Hematopoietic multipotent progenitor cell treated with erythropoietin and hydrocortisone succinate and interleukin-3 and kit ligand, for 6 days (in vitro differentiated cells): ENCODE measurements at places on chromosomes 6 and 20.
A peak's percentile ranks its signal among the peaks of the same experiment; 100 is the strongest.

GRCh38 chr6:138555421-138555988 lies 56.2 kb upstream of the NHSL1 start:
- peak; percentile 25 for DNase-seq

GRCh38 chr20:22502731-22503191 lies 81.6 kb downstream of the FOXA2 start:
- no peak for DNase-seq

DNA sequence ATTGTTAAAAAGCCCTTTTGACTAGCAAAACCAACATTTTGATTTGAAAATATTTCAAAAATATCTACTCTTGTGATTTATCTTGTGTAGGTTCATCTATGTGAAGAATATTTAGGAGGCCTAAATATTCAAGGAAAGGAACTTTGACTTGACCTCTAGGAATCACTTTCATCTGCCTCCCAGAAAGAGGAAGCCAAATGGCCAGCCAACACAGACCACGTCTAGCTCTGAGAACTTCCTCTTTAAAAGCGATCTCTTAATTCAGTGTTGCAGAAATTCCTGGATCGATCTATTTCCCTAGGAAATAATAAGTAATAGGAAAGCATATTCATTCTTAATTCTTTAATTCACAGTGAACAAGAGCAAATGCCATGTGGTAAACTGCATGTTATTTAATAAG lies 9.6 kb upstream of the MOXD1 start:
- DNase-seq = peak; percentile 3

GRCh38 chr6:32085759-32086459 lies 23.2 kb downstream of the TNXB start:
- no peak for DNase-seq

- peak; percentile 49 for DNase-seq
Measured at GRCh38 chr20:33963751-33964150, 30.0 kb upstream of the RALY start.

DNA sequence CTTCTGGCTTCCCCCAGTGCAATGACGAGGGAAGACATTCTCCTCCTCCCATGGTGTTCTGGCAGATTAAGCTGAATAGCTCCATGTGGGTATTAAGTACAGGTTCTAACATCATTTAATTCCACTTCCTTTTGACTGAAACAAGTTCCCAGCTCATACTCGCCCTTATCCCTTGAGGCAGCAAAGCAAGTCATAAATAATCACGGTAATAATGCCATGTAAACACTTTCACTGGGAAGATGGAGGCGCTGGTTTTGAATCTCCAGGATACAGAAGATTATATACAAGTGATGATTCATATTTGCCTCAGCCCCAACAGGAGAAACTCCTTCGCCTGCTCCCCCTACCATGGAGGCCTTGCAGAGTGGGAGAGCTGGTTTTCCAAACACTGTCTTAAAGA lies 141.3 kb downstream of the PXDC1 start:
- no peak for DNase-seq

DNA sequence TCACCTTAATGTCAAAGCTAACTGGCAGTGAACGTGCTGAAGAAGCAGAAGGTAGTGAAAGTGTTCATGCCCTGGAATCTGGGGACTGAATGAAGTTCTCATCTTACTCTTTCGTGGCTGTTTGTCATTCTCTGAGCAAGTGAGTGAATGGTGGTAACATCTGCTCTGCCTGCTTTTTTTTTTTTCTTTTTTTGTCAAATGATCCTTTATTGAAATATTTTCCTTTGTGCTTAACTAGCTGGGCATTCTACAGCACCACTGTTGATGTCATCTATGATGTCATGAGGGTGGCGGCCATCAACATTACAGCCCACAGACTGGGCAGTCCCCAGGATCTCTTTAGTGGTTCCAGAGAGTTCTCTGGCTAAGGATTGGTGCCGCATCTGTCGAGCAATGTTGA lies 65.2 kb downstream of the RIN2 start:
- DNase-seq = no peak
